NCI-H1092 (cell line): ENCODE measurements at places on chromosomes 5 and 9.

DNA sequence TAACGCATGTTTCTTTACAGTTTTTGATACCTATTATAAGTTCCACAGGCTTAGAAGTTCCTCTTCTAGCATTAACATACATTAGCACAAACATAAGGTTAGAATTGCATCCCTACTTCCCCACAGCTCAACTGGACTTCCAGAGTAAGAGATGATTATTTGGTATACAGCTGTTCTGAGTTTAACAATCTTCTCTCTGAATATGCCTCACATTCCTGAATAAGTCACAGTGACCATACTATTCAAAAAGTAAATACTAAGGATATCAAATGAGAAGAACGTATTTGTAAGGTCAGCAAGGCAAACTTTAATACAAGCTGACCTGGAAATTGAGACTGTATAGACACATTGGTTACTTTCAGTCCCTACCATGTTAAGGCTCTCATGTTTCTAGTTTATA is 21.3 kb downstream of the NR6A1 start:
- no peak for DNase-seq

DNA sequence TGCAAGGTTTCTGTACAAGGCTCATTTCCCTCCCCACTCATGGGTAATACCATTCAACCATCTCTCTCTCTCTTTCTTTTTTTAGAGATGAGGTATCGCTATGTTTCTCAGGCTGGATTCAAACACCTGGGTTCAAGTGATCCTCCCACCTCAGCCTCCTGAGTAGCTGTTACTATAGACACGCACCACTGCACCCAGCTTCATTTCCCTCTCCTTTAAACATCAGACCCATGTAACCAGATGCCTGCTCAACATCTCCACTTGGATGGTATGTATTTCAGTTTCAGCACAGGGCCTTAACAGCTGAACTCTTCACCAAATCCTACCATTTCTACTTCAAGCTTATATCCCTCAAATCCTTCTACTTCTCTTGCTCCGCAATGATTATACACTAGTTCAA is 117.4 kb downstream of the SSBP2 start:
- no peak for DNase-seq

DNA sequence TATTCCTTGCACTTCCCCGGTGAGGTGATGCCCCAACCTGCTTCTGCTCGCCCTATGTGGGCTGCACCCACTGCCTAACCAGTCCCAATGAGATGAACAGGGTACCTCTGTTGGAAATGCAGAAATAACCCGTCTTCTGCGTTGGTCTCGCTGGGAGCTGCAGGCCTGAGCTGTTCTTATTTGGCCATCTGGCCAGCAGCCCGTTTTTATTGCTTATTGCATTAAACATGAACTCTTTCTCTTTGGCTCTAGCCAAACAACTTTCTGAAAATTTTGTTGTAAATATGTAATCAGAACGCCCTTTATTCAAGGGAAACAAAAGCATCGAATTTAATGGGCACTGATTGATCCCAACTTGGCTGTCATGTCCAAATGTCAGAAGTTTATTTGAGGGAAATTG is 124.7 kb upstream of the FTMT start:
- no peak for DNase-seq

GRCh38 chr5:180178531-180179441 is 30.2 kb downstream of the RASGEF1C start:
- DNase-seq, result no peak

DNA sequence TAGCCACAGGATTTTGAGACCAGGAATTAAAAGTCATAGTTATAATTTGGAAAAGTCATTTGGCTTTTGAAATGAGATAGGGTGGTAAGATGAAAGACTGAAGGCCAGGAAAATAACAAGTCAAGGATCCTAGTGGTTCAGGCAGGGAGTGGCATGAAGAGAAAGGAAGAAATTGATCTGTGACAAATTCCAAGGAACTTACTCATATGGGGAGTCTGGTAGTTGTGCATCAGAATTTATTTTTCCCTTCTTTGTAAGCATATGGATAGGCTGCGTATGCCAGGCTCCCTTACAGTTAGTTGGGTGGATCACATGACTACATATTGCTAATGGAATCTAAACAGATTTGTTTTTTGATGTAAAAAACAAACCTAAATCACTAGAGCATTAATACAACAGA is 21.0 kb downstream of the ISL1 start:
- DNase-seq, result no peak

- DNase-seq, result no peak
Observed at GRCh38 chr5:148897842-148898241, 71.4 kb downstream of the ADRB2 start.
